ENCODE measurements at places on chromosomes 1 and 21.

- H3K27ac ChIP-seq, result no peak overlapping the region
- H3K4me3 ChIP-seq, result no peak overlapping the region
- H3K27me3 ChIP-seq, result no peaks in the 10 kb centered on the region
- no peak for DNase-seq
- no peaks in the 10 kb centered on the region for H3K36me3 ChIP-seq
Observed at GRCh38 chr1:44685881-44686280, 11.4 kb downstream of the ARMH1 start.

DNA sequence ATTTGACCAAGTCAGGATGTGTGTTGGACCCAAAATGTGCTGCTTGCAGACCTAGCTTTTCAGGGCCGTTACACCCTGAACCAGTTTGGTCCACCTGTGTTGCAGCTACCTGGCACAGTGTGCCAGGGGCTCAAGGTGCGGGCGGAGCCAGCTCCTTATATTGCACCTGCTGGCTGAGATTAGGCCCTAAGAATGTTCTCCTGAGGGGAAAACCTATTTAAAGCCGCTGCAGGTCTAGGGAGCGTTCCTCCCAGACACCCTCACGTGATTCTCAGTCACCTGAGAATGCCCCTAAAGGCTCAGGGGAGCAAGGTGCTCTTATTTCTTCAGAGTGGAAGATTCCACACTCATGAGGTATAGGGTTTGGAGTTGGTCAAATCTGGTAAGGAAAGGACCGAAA is 12.0 kb downstream of the GSTM3 start:
- no peaks in the 10 kb centered on the region for H3K36me3 ChIP-seq
- no peak overlapping the region for H3K4me3 ChIP-seq
- no peaks in the 10 kb centered on the region for H3K27me3 ChIP-seq
- H3K27ac ChIP-seq, result no peak overlapping the region
- DNase-seq, result no peak
- no peaks in the 10 kb centered on the region for H3K4me1 ChIP-seq

DNA sequence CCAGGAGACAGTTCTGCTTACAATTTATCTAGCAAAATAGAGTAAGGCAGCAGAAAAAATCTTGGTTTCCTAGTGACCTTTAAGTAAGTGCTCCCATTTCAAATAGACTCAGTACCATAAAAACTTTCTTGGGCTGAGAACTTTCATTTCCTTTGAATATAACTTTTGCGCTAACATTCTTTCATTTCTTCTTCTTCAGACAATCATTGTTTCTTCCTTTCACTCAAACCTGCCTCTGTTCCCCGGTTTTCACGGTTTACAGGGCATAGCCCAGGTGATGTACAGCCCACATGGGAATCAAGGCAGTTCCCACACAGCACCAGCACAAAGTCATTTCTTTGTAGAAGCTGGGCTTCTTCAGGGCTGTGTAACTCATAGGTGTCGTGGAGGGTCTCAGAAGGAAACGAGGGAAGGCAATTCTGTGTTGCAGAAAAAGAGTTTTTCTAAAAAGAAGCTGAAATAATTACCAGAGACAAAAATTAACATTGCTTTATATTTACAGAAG is 611.6 kb downstream of the SMYD3 start:
- no peak for DNase-seq
- no peaks in the 10 kb centered on the region for H3K4me1 ChIP-seq
- no peaks in the 10 kb centered on the region for H3K27me3 ChIP-seq
- no peak overlapping the region for H3K4me3 ChIP-seq
- H3K27ac ChIP-seq, result no peak overlapping the region

DNA sequence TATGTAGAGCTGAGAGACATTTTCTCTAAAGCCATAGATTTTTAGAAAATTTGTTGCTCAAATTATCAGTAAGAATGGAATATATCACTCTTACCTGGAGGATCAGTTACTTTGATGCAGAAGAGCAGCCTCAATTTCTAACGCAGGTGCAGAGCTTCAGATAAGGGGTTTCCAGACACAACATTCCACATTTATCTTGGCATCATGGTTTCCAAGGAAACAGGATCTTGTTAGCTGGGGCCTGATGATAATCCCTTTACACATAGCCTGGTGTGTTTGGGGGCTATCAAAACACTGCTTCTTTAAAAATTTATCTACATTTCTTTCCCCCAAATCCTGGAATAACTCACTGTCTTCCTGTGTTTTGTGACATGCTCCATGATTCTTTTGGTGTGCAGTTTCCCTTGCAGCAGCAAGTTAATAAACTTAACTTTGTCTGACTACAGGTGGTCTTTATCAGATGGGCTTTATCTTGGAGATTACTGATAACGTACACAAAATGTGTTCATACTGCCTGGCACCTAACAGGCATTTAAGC is 2.7 kb upstream of the STX12 start:
- no peaks in the 10 kb centered on the region for H3K27me3 ChIP-seq
- peaks cover 23% of the 10 kb centered on the region for H3K4me1 ChIP-seq
- DNase-seq, result no peak
- H3K4me3 ChIP-seq, result no peak overlapping the region
- no peak overlapping the region for H3K27ac ChIP-seq
- no peaks in the 10 kb centered on the region for H3K36me3 ChIP-seq

DNA sequence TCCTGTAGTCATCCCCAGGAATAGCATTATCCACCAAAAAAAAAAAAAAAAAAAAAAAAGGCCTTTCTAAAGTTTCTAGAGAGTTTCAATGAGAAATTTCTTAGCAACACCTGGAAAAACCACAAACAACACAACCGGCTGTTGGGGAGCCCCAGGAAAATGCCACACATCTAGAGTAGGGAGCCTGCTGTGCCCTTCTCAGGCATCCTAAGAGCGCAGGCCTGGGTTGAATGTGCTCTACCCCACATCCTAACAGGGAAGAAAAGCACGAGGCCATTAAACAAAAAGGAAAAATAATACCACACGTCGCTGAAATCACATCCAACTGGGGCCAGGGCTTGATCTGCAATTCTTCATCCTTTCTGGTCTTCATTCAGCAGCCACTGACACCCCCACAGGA is 367.5 kb downstream of the TGFB2 start:
- no peak overlapping the region for H3K4me3 ChIP-seq
- no peaks in the 10 kb centered on the region for H3K27me3 ChIP-seq
- DNase-seq, result no peak
- no peaks in the 10 kb centered on the region for H3K4me1 ChIP-seq
- H3K36me3 ChIP-seq, result no peaks in the 10 kb centered on the region

- no peaks in the 10 kb centered on the region for H3K4me1 ChIP-seq
- no peaks in the 10 kb centered on the region for H3K27me3 ChIP-seq
- no peak for DNase-seq
- no peaks in the 10 kb centered on the region for H3K36me3 ChIP-seq
Observed at GRCh38 chr1:56901716-56902115, 47.1 kb downstream of the C8A start.

GRCh38 chr1:90851711-90852050 is 134.6 kb upstream of the BARHL2 start:
- peak overlapping the region; percentile 65 for H3K4me3 ChIP-seq
- DNase-seq, result no peak
- H3K27ac ChIP-seq, result no peak overlapping the region

DNA sequence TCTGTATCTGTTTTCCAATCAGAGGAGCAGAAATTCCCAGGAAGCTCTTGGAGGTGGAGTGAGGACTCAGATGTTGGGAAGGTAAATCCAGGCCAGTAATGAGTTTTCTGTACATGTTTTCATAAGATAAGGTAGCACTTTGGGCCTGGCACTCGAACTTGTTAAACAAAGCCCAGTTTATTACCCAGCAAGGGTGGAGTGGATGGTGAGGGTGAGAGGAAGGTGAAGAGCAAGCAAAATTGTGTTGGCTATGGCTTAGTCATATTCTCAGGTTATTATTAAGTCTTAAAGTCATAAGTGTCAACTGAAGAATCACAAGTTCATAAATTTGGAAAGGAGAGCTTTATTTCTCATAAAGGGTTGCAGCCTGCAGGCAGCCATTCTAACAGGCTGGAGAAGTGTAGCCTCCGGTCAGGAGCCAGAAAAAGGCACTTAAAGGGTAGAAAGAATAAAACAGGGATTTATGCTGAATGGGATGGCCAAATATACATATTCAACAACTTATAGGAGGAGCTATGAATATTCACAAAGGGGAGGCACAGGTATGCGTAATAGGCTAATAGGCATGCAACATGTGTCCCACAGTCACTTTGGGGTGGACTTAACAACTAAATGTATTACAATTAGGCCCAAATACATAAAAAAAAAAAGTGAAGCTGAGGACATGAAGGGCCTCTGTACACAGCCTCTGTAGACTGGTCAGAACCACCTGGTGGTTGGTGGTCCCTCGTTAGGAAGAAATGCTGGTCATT is 523.9 kb downstream of the LMO4 start:
- H3K27me3 ChIP-seq, result no peaks in the 10 kb centered on the region
- H3K27ac ChIP-seq, result no peak overlapping the region
- DNase-seq, result no peak
- no peaks in the 10 kb centered on the region for H3K36me3 ChIP-seq
- no peaks in the 10 kb centered on the region for H3K4me1 ChIP-seq
- no peak overlapping the region for H3K4me3 ChIP-seq

- H3K4me3 ChIP-seq, result no peak overlapping the region
- peaks cover 15% of the 10 kb centered on the region for H3K36me3 ChIP-seq
- no peaks in the 10 kb centered on the region for H3K27me3 ChIP-seq
- peak; percentile 92 for DNase-seq
Observed at GRCh38 chr1:111471012-111471411, 2.8 kb upstream of the C1orf162 start.

DNA sequence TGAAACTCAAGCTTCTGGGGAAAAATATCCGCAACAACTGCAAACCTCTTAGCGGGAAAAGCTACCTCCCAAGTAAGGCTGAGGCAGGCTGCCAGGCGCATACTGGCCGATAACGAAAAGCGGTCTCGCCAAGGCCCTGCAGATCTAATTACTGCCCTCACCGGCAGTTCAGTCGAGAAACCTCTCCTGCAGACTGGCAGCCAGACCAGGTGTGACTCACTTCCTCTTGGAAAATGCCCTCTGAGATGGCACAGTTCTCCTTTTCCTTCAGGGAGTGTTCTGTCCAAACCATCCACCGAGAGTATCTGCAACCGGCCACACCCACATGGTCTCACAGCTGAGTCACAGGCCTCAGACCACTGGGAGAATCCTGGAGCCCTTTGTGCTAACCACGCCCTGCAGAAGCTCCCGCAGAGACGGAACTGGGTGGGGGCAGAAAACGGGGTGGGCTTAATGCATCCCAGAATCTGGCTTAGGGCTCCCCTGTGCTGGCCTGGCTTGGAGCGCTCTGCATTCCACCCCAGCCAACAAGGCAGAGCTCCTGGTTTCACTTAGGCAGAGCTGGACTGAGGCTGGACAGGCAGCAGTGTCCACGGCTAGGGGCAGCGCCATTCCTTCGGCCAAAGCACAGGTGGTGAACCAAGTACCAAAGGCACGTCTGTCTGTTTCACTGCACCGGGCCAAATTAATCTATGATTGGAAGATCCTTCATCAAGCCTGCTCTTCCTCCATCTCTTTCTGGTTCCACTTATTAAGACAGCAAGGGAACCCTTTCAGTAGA is 1.2 kb downstream of the S100A10 start:
- no peaks in the 10 kb centered on the region for H3K36me3 ChIP-seq
- peaks cover 13% of the 10 kb centered on the region for H3K4me1 ChIP-seq
- H3K27ac ChIP-seq, result peak overlapping the region; percentile 73
- DNase-seq, result peak; percentile 39
- H3K4me3 ChIP-seq, result peak overlapping the region; percentile 77

- peak within 1 kb of the TSS; percentile 47 for H3K4me3 ChIP-seq
- peak within 1 kb of the TSS; percentile 52 for H3K27ac ChIP-seq
- no peaks in the 10 kb centered on the region for H3K36me3 ChIP-seq
- no peaks in the 10 kb centered on the region for H3K27me3 ChIP-seq
- peaks cover 32% of the 10 kb centered on the region for H3K4me1 ChIP-seq
Observed at GRCh38 chr1:156816561-156817328, at the start of gene SH2D2A. SH2D2A (minus strand) TSS chr1:156816848; CDS start chr1:156816708, 140 bp downstream.

GRCh38 chr1:217431395-217431794 is 199.5 kb downstream of the GPATCH2 start:
- no peak overlapping the region for H3K4me3 ChIP-seq
- H3K4me1 ChIP-seq, result no peaks in the 10 kb centered on the region
- no peak overlapping the region for H3K27ac ChIP-seq

DNA sequence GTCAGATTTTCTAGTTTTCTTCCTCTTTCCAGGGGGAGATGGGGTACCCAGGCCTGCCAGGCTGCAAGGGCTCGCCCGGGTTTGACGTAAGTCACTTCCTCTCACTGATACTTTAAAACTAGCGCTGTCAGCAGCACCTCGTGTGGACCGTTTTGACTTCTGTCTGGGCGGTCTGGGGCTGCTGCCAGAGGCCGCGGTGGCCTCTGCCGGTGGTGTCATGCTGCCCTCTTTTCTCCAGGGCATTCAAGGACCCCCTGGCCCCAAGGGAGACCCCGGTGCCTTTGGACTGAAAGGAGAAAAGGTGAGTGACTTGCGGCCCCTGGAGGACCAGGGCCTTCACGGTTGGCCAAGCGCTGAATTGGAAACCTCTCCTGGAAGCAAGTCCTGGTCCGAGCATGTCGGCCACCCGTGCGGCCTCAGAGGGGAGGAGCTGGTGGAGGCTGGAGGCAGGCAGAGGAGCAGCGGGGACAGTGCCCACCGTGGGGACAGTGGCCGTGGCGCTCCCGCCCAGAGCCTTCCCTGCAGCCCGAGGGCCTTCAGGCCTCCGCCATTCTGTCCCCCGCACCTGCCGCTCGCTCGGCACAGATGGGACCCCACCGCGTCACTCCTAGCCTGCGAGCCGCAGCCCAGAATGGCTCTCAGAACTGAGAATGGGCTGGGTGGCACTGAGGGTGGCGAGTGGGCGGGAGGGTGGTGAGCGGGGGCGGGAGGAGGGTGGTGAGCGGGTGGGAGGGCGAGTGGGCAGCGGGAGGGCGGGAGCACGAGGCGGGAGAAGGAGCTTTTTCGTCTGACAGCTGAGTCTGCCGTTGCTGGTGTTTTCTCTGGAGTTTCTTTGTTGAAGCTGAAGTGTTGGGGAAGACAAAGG is 9.4 kb downstream of the COL6A1 start:
- H3K27ac ChIP-seq, result no peak overlapping the region
- H3K4me1 ChIP-seq, result no peaks in the 10 kb centered on the region
- DNase-seq, result no peak

GRCh38 chr1:177798614-177799013 is 171.2 kb downstream of the SEC16B start:
- H3K4me1 ChIP-seq, result no peaks in the 10 kb centered on the region
- no peaks in the 10 kb centered on the region for H3K27me3 ChIP-seq
- no peak for DNase-seq
- no peak overlapping the region for H3K4me3 ChIP-seq

DNA sequence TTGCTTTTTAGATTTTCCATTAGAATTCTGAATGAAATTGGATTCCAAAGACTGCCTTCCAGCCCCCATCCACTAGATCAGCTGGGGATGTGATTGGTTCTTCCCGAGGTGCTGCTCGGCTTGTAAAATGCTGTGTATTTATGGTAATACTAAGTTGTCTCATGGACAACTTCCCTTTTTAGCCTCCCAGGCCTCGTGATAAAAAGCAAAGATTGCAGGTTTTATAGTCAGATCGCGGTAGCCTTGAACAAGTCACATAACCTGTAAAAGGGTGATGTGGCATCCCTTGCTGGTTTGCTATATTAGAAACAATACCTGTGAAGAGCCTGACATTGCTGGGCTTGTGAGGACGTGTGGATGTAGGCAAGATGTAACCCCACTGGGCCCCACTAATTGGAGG is 10.4 kb downstream of the MUL1 start:
- DNase-seq, result no peak
- H3K4me1 ChIP-seq, result peaks cover 9% of the 10 kb centered on the region
- no peaks in the 10 kb centered on the region for H3K27me3 ChIP-seq
